ENCODE measurements at places on chromosomes 5 and 9.

GRCh38 chr5:103014983-103015382 is 105.0 kb downstream of the GIN1 start:
- no peak for DNase-seq

DNA sequence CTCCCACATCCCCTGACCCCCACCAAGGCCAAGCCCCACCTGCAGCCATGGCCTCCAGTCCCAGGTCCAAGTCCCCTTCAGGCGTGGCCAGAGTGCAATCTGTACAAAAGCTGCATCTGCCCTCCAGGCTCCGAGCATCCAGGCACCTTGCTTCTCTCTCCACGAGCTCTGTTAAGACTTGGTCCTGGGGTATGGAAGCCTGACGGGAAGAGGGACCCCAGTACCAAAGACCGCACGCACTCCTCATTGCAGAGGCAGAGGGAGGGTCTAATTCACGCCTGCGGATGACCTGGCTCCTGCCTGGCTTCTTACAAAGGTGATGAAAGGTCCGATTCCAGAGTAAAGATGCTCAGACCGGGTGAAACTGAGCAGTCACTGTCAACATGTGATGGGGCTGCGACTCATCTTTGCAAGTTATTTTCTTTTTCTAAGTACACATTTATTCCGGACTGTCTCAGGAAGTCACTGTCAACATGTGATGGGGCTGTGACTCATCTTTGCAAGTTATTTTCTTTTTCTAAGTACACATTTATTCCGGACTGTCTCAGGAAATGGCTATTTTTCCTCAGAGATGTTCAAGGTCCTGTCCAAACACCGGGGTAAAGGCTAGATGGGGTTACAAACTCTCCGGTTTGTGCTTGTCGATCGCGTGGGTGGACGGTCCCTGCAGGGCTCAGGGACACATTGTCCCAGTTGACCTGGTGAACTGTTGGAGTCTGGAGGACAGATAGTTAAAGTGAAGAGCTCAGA is 252.0 kb upstream of the IRX4 start:
- no peak for DNase-seq

DNA sequence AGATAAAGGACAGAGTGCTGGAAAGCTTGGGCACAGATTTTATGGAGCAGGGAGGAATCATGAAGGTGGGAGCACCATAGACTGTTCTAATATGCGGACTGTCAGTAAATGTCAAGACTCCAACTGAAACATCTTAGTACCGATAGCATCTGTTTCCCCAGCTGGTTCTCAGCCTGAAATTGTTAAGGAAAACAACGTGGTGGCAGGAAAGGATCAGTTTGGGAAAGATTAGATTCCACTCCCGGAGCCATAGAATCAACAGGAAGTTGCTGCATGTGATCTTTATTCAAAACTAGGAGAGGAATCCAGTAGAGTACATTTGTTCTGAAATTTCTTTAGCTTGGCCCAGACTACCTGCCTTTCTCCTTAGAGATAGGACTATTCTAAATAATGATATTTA is 559.1 kb downstream of the CSNK1G3 start:
- no peak for DNase-seq

DNA sequence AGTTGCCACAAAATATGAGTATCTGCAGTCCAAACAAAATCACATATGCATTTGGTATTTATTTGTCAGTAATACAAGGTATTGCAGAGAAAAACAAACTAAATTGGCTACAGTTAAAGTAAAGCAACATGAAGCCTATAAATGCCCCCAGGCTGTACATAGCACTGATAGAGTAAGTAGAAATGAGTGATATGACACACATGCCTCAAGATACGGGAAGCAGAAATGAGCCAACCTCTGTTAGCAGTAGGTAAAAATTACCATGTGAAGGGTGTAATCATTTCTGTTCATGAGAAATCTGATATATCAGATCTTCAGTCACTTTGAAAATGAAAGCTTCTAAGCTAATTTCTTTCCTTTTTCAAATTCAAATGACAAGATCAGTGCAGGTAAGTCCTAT is 131.1 kb downstream of the CHSY3 start:
- DNase-seq: no peak

DNA sequence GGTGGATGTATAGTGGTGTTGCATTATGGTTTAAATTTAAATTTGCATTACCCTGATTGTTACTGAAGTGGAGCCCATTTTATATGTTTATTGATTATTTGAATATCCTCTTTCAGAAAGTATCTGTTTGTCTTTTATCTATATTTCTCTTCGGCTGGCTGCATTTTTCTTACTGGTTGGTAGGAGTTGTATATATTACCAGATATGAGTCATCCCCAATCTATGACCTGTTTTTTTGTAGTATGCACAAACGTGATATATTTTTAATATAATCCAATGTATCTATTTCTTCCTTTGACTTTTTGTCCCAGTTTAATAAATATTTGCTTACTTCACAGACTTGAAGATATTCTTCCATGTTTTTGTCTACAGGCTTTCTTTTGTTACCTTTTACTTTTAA is 29.3 kb upstream of the CAMK4 start:
- DNase-seq: no peak

GRCh38 chr9:79799691-79800335 is 228.0 kb downstream of the TLE4 start:
- no peak for DNase-seq

GRCh38 chr9:111613436-111614040 is 14.1 kb upstream of the PTGR1 start:
- no peak for DNase-seq

DNA sequence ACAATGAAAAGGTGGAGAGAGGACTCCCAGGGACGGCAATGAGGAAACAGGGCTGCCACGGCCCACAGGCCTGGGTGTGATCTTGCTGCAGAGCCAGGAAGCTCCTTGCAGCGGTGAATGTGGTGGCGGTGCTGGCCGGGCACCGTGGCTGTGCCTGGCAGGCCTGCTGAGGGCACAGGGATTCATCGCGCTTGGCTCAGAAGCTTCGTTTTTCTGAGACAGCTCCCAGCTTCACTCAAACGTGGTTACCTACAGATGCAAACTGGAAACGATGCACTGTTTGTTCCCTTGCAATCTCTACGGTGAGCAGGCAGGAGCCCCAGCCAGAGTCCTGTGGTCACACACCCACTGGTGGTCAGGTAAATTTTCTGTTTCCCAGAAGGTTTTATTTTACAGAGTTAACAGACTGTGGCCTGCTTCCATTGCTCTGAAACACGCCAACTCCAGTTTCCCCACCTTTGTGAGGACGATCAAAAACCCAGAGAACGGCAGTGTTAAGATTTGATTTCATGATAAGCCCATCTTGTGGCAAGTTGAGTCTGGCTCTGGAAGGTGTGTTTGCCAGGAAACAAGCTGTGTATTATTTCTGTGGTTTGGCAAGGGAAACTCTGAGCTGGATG is 183.9 kb downstream of the AUH start:
- DNase-seq: no peak

- DNase-seq: no peak
Observed at GRCh38 chr5:150279330-150280020, 10.1 kb downstream of the CAMK2A start.

DNA sequence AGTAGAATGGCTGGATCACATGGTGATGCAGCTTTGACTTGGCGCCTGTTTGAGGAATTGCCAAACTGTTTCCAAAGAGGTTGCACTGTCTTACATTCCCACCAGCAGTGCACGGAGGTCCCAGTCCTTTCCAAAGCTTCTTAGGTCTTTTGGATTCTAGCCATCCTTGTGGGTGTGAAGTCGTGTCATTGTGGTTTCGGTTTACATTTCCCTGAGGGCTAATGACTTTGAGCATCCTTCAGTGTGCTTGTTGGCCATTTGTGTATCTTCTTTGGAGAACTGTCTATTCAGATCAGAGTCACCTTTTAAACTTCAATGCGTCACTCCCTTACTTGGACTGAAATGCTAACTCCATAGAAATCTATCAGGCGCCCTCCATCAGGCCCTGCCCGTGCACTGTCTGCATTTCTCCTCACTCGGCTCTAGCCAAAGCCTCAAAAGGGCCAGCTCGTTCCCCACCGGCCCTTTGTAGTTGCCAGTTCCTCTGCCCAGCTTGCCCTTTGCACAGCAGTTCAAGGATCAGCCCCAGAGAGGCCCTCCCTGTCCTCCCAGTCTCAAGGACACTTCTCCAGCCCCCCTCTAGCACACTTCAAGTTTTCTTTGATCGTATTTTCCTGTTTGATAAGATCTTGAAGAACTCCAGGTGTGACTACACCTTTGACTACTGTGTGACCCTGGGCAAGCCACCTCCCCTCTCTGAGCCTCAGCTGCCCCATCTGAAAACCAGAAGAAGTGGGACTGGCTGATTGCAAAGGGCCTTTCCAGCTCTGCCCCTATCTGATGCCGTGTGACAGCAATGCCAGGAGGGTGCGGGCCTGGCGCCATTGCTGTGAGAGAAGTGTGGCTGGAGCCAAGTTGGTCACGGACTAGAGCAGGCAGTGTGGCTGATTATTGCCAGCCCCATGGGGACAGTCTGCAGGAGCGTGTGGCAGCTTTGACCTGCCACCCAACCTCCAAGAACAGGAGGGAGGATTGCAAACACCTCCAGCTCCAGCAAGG is 5.6 kb downstream of the HRH2 start:
- DNase-seq: no peak
